ENCODE measurements at places on chromosomes 3 and 15.

- DNase-seq: no peak
Measured at GRCh38 chr3:112546216-112546759, 15.5 kb downstream of the ATG3 start.

GRCh38 chr15:92806763-92807162 lies 93.4 kb upstream of the CHD2 start:
- DNase-seq: no peak

DNA sequence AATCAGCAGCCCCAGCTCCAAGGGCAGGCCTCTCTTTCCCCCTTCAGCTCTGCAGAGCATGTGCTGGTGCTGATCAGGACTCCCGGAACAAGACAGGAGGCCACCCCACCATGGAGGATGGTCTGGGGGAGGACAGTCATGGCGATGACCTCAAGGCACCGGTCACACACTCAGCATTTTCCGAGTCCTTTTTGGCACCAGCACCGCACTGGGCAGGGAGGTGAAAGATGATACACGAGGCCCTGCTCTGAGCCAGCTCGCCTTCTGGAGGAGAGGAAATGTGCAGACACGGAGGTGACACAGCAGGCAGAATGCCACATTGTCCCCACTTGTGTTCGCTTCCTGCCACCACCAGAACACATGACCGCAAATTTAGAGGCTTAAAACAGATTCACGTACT lies 61.8 kb upstream of the SEC61A1 start:
- DNase-seq: no peak

DNA sequence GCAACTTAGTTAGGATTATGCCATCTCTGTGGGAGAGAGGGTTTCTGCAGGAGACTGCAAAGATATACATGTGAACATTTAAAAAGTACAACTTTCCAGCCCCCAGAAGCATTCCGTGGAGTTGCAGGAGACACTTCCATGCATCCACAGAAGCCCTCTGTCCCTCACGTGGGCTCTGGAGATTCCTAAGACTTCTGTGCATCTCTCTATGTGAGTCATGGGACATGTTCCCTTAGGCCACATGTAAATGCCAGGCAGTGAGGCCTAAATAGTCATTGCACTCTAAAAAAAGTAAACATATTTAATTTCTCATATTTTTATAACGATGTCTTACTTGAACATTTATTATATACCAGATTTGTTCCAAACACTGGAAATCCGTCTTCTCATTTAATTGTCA lies 126.5 kb upstream of the ROPN1 start:
- DNase-seq: no peak

- no peak for DNase-seq
Measured at GRCh38 chr15:39925112-39925842, 5.2 kb upstream of the GPR176 start.

- no peak for DNase-seq
Measured at GRCh38 chr3:103319912-103320311, 885.1 kb downstream of the ZPLD1 start.

DNA sequence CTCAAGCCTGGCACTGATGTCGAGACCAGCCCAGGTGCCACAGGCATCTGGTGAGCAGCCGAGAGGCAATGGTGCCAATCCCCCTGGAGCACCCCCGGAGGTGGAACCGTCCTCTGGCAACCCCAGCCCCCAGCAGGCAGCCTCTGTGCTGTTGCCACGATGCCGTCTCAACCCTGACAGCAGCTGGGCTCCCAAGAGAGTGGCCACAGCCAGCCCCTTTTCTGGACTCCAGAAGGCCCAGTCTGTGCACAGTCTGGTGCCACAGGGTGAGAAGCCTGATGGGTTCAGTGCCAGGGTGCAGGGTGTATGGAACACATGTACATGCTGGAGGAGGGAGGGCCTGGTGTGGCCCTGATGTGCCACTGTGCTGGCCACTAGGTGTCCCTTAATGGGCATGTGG lies 4.9 kb upstream of the JMJD7 start:
- DNase-seq: no peak

- no peak for DNase-seq
Measured at GRCh38 chr3:129697229-129697969, 90.9 kb upstream of the PLXND1 start.

GRCh38 chr3:52213005-52213404 lies 12.4 kb downstream of the TLR9 start:
- no peak for DNase-seq

- DNase-seq: no peak
Measured at GRCh38 chr3:80285388-80285787, 517.6 kb upstream of the ROBO1 start.

GRCh38 chr15:78875107-78875914 lies 2.6 kb downstream of the MORF4L1 start:
- DNase-seq: no peak

GRCh38 chr3:71438071-71438685 lies 145.3 kb downstream of the FOXP1 start:
- DNase-seq: no peak

DNA sequence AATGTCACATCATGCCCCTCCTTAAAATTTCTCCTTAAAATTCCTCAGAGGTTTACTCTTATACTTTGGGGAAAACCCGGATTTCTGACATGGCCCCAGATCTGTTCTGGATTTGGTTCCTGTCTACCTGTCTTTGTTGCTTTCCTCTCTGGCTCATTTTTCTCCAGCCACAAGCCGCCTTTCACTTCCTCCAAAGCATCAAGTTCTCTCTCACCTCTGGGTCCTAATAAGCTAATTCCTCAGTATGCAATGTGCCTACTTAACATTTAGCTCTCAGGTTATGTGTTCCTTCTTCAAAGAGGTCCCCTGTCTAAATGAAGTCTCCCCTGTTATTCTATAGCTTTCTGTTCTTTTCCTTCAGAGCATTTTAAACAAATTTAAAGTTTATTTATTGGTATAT lies 16.1 kb downstream of the HMG20A start:
- no peak for DNase-seq

DNA sequence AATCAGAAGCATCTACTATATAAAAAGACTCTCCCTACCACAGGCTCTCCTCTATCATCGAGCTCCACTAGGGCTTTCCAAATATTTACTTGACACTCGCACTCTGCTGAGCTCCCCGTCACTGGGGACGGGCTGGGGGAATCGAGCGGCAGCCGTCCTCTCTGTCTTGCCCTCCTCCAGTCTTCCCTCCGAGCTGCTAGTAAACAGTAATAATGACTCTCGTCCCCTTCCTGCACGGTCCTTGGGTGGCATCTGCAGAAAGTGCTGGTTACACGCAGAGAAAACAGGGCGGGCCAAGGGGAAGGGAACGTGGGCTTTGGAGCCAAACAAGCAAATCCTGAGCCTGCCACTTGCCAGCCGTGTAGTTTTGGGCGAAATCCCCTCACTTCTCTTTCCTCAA lies 96.6 kb downstream of the LRIG1 start:
- DNase-seq: no peak

GRCh38 chr3:42659451-42660130 lies 6.1 kb downstream of the ZBTB47 start:
- no peak for DNase-seq

DNA sequence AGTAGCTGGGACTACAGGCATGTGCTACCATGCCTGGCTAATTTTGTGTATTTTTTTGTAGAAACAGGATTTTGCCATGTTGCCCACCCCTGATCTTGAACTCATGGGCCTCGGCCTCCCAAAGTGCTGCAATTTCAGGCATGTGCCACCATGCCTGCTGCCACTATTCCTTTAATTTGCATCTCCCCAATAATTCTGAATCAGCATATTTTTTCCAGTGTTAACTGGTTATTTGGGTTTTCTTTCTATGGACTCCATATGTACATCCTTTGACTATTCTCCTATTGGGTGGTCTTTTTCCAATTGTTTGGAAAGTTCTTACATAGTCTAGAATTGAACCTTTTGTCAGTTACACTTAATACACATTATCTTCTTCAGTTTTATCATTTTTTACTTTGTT lies 28.1 kb downstream of the HLTF start:
- DNase-seq: no peak

DNA sequence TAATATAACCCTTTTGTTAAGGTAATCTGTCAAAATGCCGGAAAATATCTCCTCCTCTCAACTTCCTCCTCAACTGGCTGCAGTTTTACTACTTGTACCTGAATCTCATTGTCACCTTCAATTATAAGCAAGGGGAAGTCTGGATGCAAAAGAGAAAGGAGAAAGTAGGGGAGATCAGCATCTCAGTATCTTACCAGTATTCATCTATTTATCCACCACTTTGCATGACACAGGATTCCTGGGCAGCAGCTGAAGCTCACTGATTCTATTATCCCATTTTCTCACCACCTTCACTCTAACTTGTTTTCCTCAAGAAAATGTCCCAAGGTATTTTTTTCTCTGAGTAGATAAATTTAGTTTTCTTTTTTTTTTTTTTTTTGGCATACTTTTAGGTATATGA lies 440.5 kb upstream of the CBLB start:
- no peak for DNase-seq

DNA sequence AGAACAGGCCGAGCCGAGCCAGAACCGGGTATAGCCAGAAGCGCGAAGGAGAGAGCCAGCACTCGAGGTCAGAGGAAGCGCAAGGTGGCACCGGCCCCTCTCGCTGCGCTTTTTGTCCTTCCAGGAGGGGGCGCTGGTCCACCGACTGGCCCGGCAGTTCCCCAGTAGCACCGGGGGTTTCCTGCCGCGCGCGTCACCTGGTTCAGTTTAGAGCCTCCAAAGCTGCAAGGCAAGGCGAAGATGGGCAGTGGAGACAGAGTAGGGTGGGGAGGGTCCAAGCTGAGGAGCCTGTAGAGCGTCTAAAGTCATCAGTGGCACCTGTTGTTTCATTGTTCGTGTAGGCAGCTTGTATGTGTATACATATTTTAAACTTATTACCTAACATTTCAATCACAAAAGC lies 7.6 kb upstream of the NR2E3 start:
- DNase-seq: no peak

GRCh38 chr15:85865070-85865684 lies 70.5 kb upstream of the KLHL25 start:
- peak; percentile 58 for DNase-seq

DNA sequence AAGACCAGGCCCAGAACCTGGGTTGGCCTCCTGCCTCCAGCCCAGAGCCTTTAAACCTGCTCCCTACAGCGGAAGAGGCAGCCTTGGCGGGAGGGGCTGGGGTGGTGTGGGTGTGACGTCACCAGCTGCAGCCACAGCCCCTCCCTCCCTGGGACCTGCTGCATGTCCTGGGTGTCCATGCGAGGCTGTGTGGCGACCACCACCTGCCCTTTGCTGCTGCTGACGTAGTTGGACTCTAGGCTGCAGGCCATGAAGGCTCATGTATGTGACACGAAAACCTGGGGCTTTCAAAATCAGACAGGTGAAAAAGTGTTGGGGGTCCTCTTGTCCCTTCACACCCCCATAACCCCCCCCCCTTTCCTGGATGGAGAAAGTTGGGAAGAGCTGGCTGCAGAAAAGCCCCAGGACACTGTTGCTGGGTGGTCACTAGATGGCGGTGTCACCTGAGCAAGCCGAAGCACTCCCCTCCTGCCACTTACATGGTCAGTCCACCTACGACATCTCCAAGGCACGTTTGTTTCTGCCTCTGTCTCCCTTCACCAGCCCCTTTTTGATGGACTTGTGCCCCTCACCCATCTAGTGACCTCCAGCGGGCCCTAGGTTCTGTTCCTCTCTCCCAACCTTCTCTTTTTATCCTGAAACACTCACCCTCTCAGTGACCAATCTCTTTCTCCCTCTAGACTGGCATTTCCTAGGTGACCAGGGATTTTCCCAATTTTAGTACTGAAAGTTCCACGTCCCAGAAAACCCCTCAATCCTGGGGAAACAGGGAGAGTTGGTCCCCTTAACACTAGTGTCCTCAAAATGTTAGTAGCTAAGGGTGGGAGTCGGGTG lies 35.2 kb downstream of the SLC6A20 start:
- DNase-seq: peak; percentile 59

- no peak for DNase-seq
Measured at GRCh38 chr15:91302588-91303439, 202.8 kb downstream of the SV2B start.

GRCh38 chr3:4551051-4551711 lies 58.0 kb downstream of the ITPR1 start:
- no peak for DNase-seq

- DNase-seq: no peak
Measured at GRCh38 chr15:77474310-77474988, 53.8 kb downstream of the HMG20A start.

- DNase-seq: no peak
Measured at GRCh38 chr15:29677871-29678461, 144.3 kb downstream of the TJP1 start.

- no peak for DNase-seq
Measured at GRCh38 chr3:86954226-86954625, 36.7 kb downstream of the VGLL3 start.

DNA sequence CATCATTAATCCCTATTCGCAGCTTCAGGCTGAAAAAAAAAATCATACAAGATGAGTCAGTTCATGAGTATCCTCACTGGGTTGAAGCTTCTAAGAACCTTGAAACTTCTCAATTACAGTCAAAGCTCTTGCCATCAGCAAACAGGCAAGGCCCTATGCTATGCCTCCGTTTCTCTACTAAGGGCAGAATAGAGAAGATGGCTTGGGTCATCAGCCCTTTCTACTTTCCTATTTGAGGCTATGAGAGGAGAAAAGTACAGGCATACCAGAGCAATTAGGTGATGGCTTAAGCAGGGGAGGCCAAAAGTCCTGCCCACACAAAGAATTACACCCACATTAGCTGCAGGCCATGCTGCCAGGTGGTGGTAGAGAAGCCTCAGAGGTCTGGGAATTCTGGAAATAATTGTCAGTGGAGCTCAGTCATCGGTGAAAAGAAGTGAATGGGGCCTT lies 89.0 kb downstream of the MRPL46 start:
- DNase-seq: no peak

DNA sequence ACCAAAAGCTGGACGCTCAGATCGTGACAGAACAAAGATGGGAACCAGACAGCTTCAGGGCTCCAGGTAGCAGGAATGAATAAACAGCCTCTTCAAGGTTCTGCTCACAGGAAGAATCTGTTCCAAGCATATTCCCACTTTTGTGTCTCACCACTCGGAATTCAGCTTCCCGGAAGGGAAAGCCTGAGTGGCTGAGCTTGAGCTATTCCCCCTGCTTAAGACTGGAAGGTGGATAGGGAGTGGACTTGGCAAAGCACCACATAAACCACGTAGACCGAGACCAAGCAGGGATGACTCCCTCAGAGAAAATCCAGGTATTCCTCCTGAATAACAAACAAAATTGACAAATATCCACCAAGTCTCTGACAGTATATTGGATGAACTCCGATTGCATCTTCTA lies 180.2 kb upstream of the NR2F2 start:
- DNase-seq: no peak

- DNase-seq: no peak
Measured at GRCh38 chr3:171289291-171289690, 170.9 kb downstream of the TNIK start.

- no peak for DNase-seq
Measured at GRCh38 chr3:81908561-81908960, 147.1 kb upstream of the GBE1 start.

- peak; percentile 82 for DNase-seq
Measured at GRCh38 chr3:124887177-124887931, at the start of gene ITGB5. TSS of gene ITGB5 (minus strand) at chr3:124887365. CDS start at chr3:124887000, 365 bp downstream.

- DNase-seq: no peak
Measured at GRCh38 chr3:127667119-127667681, 5.6 kb upstream of the ABTB1 start.

DNA sequence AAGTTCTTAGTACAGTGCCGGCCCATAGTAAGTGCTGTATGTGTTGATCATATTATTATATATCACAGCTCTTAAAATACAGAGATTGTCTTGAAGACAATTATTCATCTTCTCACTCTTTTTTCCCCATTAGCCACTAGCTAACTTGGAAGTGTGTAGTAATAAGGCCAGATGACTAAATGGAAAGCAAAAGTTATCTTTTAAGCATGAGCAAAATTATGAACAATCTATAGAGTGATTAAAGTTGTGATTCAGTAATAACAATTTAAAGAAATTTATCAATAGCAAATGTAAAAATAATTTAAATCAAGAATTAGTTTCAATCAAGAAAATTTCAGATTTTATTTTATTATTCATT lies 630.9 kb upstream of the TBL1XR1 start:
- no peak for DNase-seq

All from right atrium auricular region (tissue), 2 donors.